ENCODE measurements at places on chromosomes 1 and 21. TPM values are rescaled to one million over a fixed set of nuclear protein-coding genes. Genes with fewer than 3 reads are reported as not detected.

The RAP1GAP gene
- 1.2 TPM for total RNA-seq

The MPL gene
- total RNA-seq = not detected

The S100A3 gene
- 2.2 TPM for total RNA-seq

The DHX9 gene
- 260 TPM for total RNA-seq

The CD160 gene
- not detected for total RNA-seq

The SLAMF1 gene
- total RNA-seq = not detected

The C1orf50 gene
- 4.8 TPM for total RNA-seq

The PWP2 gene
- 35.6 TPM for total RNA-seq

The LMX1A gene
- total RNA-seq = not detected

The HES5 gene
- total RNA-seq = not detected

The CXADR gene
- 5.1 TPM for total RNA-seq

The ENTREP3 gene
- 9.6 TPM for total RNA-seq

The BSND gene
- not detected for total RNA-seq

The PER3 gene
- 9.2 TPM for total RNA-seq

The TARBP1 gene
- total RNA-seq = 25.5 TPM

The SCNM1 gene
- total RNA-seq = 23.9 TPM
